MM.1S (cell line): ENCODE measurements at places on chromosomes 4 and X.

GRCh38 chrX:136819031-136819703 lies 38.4 kb upstream of the ARHGEF6 start:
- no peaks in the 10 kb centered on the region for H3K27me3 ChIP-seq
- no peak overlapping the region for H3K27ac ChIP-seq
- DNase-seq: no peak
- no peak overlapping the region for H3K4me3 ChIP-seq
- H3K4me1 ChIP-seq: no peaks in the 10 kb centered on the region

GRCh38 chr4:22190855-22191254 lies 242.3 kb upstream of the KCNIP4 start:
- H3K36me3 ChIP-seq: no peaks in the 10 kb centered on the region
- H3K27ac ChIP-seq: no peak overlapping the region
- no peaks in the 10 kb centered on the region for H3K27me3 ChIP-seq
- no peak for DNase-seq

DNA sequence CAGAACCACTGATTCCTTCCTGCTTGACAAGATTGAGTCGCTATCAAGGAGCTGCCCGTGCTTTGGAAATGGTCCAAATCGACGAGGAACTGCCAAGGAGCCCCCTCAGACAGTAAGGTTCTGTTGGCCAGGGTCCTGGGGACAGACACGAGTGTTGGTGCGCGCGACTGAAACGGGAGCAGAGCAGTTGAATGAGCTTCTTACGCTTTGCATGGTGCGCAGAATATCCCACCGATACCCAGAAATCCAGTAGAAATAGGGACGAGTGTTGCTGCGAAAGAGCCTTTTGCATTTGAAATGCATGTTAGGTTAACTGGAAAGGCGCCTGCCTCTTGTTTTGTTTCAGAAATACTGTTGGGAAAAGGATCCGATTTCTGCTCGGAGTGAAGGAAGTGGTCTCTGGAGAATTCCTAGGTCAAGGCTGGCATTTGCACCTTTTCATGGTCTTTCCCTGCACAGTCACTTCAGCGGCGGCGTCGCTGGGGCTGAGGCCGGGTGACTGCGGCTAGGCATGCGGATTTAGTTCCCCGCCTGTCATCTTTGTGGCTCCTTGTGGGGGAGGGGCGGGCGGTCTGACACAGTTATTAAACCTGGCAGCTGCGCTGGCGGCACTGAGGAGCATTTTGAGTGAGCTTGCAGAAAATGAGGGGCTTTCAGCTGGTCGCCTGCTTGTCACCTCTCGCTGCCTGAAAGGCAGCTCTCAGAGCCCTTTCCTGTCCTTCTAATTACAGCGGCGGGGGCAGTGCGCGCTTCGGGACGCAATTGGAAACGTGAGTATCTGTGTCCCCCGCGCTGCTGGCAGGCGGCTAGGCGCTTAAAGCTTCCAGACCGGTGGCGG lies 51.5 kb upstream of the TRIM2 start:
- peak overlapping the region; percentile 72 for H3K4me3 ChIP-seq
- 0 out of 2 replicates have a peak, but pooled peaks cover 6% of the 10 kb centered on the region for H3K27me3 ChIP-seq
- no peak overlapping the region for H3K27ac ChIP-seq

DNA sequence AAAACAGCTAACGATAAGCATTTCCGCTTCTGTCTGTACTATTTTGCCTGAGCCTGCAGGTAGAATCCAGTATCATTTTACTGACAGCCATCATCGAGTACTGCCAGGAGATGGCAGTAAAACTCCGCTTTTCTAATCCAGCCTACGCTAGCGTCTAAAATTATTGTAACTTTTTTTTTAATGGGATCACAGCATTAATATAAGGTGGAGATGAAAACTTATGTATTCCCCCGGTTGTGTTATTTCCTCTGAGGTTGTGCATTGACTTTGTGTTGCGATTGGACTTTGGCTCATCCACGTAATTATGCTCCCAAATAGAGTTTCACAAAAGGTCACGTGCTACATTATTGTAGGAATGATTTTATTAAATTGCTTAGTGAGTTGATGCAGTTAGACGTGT lies 248.1 kb downstream of the C4orf33 start:
- no peak overlapping the region for H3K4me3 ChIP-seq
- H3K4me1 ChIP-seq: no peaks in the 10 kb centered on the region
- peak; percentile 60 for DNase-seq
